ENCODE measurements at places on chromosomes 12 and 14.

DNA sequence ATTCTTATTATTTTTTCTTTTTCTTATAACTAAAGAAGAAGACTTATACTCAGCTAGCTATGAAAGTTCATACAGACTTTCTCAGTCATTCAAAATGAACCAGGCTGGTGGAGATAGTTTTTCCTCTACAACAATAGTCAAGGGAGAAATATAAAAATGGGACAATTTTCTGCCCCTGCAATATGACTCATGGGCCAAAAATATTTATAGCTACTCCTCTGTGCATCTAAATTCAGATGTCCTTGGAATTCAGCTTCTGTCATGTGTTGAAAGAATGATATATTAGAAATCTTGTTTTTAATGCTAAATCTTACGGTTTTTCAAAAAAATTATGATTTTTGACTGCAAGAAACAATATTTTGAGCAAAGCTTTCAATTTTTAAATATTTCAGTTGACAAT lies 237.2 kb upstream of the SYT10 start:
- no peak for DNase-seq

GRCh38 chr12:54071942-54072341 lies 18.3 kb downstream of the HOXC4 start:
- DNase-seq, result no peak

GRCh38 chr12:111314953-111315539 lies 53.8 kb downstream of the PHETA1 start:
- no peak for DNase-seq

GRCh38 chr12:7444076-7444475 lies at the start of gene CD163L1:
CD163L1 (minus strand) TSS chr12:7444153; CDS start chr12:7444127, 26 bp downstream.
- DNase-seq, result no peak

DNA sequence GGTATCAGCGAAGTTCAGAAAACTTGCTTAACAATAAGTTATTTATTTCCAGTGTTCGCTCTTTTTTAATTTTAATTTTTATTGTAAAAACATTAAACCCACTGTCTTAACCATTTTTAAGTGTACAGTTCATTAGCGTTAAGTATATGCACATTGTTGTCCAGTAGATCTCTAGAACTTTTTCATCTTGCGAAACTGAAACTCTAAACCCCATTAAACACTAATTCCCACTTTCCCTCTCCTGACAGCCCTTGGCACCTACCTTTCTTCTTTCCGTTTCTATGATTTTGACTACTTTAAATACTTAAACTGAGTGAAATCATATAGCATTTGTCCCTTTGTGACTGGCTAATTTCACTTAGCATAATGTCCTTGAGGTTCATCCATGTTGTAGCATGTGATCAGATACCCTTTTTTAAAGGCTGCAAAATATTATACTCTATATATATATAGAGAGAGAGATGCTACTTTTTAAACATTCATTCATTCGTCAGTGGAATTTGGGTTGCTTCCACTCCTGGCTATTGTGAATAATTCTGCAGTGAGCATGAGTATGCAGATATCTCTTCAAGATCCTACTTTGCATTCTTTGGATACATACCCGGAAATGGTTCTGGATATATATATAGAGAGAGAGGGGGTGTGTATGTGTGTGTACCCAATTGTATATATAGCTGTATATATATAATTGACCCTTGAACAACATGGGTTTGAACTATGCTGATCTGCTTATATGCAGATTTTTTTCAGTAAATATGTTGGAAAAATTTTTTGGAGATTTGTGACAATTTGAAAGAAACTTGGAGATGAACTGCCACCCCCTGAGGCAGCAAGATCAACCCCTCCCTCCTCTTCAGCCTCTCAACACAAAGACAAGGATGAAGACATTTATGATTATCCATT lies 74.7 kb upstream of the EVL start:
- DNase-seq, result no peak

DNA sequence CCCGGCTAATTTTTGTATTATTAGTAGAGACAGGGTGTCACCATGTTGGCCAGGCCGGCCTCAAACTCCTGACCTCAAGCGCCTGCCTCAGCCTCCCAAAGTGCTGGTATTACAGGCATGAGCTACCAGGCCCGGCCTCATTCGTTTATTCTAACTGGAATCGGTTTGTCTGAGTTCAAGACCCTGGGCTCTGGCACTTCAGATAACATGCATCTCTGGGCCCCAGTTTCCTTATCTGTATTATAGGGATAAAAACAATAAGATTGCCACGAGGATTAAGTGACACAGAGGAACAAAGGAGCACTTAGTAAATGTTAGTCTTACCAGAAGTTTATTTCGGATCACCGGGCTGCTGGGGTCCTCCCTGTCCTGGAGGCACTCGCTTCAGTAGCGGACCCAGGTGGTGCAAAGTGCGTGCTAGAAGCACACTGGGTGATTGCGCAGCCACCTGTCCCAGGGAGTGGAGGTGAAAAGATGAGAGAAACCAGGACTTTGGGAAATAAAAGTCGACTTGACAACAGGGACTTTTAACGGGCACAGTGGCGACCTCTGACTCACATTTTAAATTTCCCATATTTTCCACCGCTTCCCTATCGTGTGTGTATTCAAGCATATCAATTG lies 37.5 kb downstream of the ACACB start:
- DNase-seq, result peak; percentile 49

DNA sequence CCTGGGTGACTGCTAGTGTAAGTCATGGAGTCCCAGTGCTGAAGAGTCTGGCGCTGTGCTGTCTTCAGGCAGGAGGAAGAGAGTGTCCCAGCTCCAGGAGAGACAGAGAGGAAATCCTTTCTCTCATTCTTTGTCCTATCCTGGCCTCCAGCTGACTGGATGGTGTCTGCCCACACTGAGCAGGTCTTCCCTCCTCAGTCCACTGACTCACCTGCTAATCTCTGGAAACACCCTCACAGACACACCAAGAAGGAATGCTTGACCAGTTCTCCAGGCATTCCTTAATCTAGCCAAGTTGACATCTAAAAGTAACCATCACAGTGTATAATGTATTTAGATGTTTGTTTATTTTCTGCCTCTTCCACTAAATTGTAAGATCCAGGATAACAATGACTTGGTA lies 53.9 kb downstream of the EMP1 start:
- no peak for DNase-seq

GRCh38 chr12:32331133-32331532 lies 68.2 kb upstream of the FGD4 start:
- no peak for DNase-seq

GRCh38 chr12:57515934-57516541 lies 4.3 kb downstream of the DDIT3 start:
- DNase-seq, result no peak

DNA sequence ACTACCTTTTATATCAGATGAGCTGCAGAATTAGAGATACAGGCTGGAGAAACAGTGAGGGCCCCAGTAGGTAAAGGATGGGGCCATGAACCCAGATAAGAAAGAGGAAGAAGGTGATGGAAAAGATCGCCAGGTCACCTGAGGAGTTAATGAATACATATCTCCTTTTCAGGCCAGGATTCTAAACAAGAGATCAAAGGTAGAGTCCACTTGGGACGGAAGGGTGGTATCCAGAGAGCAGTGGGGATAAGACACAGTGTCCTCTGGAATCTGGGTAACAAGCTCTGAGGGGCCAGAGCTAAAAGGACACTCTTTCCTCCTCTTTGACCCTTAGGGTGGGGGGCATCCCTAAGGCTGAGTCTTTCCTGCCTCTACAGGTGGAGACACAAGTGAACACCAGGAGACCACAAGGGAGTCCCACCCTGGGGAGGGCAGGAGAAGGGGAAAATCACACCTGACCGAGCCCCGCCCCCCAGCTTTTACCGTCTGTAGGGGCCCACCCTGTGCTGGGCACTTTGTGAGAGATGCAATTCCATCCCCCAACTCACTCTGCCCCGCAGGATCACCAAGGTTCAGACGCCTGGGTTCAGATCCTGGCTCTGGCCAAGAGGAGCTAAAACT lies 27.3 kb downstream of the SERPINA1 start:
- DNase-seq, result peak; percentile 59

DNA sequence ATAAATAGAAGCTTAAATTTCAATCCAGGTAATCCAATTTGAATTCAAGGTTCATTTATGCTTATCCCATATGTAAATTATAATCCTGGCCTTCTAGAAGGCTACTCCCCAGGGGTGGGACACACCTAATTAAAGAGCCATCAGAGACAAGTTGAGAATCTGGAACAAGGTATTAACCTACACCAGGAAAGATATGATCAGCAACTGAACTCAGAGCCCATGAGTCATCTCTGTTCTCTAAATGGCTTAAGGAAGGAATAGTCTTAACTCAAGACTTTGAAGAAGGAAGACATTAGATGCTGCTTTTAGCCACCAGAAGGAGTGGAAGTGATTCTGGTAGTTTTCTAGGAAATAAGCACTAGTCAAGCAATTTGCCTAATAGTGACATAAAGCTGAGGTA lies 88.0 kb downstream of the KIF21A start:
- no peak for DNase-seq

GRCh38 chr14:33315721-33316120 lies 377.0 kb downstream of the NPAS3 start:
- DNase-seq, result no peak

- DNase-seq, result no peak
These were observed 527.3 kb downstream of the SNAPC1 start for GRCh38 chr14:62289471-62289870.

GRCh38 chr14:96914571-96915128 lies 117.5 kb downstream of the VRK1 start:
- DNase-seq, result no peak

GRCh38 chr14:80419769-80420168 lies 208.5 kb upstream of the DIO2 start:
- no peak for DNase-seq

- DNase-seq, result no peak
These were observed 28.6 kb downstream of the PYM1 start for GRCh38 chr12:55899082-55899481.

- no peak for DNase-seq
These were observed 460.3 kb upstream of the LRFN5 start for GRCh38 chr14:41146391-41146790.

DNA sequence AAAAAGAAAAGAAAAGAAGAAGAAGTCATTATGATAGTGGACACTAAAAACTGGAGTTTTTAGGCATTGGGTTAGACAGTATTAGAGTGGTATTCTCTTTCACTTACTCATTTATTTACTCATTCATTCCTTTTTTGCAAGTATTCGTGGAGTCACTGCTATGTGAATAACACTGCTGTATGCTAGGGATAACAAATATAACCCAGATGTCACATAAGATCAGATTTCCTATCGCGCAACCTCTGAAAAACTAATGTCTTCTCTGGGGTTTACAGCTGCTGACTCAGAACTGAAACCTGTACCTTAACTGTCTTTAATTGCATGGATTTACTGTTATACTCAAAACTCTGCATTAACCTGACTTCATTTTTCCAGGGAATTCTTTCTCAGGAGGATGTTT lies 353.7 kb downstream of the LRIG3 start:
- DNase-seq, result no peak

- DNase-seq, result no peak
These were observed 13.4 kb upstream of the OAS2 start for GRCh38 chr12:112964915-112965314.

- DNase-seq, result no peak
These were observed 67.9 kb upstream of the FBRSL1 start for GRCh38 chr12:132422040-132422380.

DNA sequence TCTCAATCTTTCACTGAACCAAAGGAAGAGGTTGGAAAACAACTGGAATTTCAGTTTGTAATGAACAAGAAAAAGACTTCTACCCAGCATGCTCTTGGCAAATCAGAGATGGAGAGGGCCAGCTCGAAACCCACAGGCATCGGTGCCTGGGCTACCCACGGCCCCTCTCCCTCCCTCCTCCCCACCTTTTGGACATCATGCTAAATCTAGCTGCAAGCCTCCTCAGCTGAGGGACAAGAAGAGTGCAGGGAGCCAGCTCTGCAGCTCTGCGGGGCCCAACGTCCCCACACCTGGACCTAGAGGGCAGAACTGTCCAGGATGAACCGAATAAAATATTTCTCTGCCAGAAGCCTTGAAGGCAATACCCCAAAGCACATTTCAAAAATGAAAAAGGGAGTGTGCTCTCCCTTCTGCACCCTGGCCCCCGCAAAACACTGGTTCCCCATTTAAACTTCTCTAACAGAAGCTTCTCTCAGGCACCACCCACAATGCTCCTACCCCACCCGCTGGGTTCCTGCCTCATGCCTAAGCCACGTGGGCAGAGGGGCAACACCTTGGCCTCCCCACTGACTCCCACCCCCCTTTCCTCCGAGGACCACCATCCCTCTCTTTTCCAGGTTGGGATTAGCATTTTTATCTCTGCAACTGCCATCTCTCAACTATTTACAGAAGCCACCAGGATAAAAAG lies 8.2 kb downstream of the CAMKK2 start:
- DNase-seq, result no peak

DNA sequence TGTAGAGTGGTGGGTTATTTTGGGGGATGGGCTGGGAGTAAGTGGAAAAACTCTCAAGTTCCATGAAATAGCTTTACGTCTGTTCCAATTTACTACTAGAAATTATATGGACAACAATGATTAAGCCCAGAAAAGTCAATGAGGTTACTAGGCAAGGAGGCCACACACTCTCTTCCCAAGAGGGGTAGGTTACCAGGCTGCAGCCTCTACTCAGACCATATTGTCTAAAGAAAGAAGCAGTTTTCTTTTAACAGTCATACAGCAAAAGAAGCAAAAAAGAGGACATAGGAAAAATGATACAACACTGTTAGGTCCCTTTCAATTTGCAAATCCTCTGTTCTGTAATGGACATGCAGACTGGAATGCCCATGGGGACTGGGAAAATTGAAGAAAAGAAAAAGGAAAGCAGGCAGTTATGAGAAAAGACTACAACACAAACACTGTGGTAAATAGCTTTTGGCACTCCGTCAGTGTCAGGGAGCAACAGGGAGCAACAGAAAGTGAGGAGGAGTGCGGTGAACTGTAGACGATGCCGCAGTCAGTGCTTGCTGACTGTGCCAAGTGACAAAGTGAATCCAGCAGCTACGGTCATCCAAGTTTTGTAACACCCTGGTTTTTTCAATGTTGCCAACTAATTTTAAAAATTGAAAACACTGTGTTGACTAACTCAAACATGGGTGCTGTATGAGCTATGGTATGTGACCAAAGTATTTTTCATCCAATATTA lies 39.8 kb upstream of the HMGA2 start:
- DNase-seq, result no peak

- peak; percentile 90 for DNase-seq
These were observed 83.2 kb upstream of the HMGA2 start for GRCh38 chr12:65740873-65741600.

DNA sequence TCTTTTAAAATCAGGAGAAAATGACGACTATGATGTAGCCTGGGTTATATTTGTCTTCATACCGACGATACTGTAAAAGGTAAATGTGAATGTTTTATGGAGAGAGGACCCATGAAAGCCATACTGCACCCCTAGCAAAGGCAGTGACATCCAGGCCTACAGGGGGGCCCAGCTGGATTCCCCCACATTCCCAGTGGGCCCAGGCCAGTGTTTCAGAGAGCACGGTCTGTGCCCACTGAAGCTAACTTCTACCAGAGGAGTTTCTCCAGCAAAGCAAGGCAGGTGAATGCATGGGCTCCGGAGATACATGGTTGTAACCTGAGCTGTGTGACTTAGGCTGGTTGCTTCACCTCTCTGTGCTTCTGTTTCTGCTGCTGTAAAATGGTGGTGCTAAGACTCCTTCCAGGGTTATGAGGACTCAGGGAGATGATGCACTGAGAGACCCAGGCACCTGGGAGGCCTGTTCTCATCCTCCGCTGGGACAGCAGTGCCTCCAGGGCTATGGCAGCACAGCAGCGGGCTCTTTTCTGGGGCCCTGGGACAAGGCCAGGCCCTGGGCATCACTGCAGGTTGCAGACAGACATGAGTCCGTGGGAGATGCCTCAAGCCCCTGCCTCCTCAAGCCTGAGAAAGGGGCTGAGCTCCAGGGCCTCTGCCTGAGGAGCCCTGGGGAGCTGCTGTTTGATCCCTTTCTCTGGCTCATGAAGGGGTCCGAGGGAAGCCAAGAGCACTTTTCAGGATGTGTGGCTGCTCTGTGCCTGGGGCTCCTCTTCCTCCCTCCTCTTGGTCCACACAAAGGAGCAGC lies 73.7 kb downstream of the SERPINA3 start:
- DNase-seq, result no peak
